Kidney (tissue), 22 donors: ENCODE measurements at places on chromosomes 1 and 21. TPM values are rescaled to one million over a fixed set of nuclear protein-coding genes. Genes with fewer than 3 reads are reported as not detected.

C1orf185 gene
- total RNA-seq: not detected

DNA sequence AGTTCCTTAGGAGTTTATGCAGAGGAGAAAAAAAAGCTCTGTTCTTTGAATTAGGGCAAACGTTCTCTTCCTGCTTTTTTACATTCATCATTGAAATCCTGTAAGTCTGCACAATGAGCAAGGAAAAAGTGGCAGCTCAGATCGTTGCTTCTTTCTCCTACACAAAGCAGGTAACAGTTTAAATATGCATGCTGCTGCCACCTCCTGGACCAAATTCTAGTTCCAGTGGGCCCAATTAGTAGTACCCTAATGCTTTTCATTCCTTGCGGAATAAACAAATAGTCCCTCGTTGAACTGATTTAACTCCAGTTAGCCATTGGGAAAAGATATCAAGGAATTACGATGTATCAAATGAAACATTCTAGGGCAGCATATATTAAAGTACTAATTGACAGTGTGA, 20.1 kb downstream of the YTHDF2 start:
- no peak overlapping the region for H3K27ac ChIP-seq
- H3K27me3 ChIP-seq: no peaks in the 10 kb centered on the region
- peaks cover 5% of the 10 kb centered on the region for H3K36me3 ChIP-seq

SPATA21 gene
- not detected for total RNA-seq

GRCh38 chr1:152969036-152969435, 1.4 kb upstream of the SPRR4 start:
- no peaks in the 10 kb centered on the region for H3K4me1 ChIP-seq
- H3K27ac ChIP-seq: no peak overlapping the region
- no peaks in the 10 kb centered on the region for H3K36me3 ChIP-seq
- no peaks in the 10 kb centered on the region for H3K27me3 ChIP-seq

LIPI gene
- not detected for total RNA-seq

ASCL5 gene
- not detected for total RNA-seq

DNA sequence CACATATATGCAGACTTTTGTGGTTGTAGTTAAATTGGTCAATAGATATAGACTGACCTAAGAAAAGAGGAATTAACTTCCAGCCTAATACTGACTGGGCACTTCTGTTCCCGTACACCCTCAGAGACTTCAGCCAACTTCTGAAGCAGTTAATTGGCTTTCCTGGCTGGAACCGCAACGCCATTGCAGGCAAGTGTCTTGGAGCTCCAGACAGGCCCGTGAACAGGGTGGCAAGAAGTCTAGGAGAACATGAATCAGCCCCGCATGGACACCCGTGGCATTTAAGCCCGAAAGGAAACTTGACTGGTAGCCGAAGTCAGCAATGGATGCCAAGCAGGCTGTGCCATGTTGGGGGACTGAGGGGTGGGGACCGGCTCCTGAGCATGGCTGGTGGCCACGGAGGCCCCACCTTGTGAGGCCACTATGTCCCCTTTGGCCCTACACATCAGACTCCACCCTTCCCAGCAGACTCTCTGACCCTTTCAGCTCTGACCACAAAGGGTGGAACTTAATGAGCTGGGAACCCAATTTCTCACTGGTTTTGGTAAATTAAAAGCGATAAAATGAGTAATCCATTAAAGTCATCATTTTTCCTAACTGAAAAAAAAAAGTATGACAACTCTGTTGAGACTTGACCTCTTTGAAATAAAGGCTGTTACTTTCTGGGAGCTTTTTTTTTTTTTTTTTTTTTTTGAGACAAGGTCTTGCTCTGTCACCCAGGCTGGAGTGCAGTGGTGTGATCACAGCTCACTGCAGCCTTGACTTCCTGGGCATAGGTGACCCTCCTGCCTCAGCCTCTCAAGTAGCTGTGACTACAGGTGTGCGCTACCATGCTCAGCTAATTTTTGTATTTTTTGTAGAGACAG, 54.1 kb downstream of the RUNX1 start:
- no peak overlapping the region for H3K4me3 ChIP-seq
- no peak for DNase-seq
- H3K4me1 ChIP-seq: peaks cover 4% of the 10 kb centered on the region
- no peak overlapping the region for H3K27ac ChIP-seq
- H3K27me3 ChIP-seq: no peaks in the 10 kb centered on the region

TFF3 gene
- 22.4 TPM for total RNA-seq

- no peak overlapping the region for H3K27ac ChIP-seq
- DNase-seq: no peak
- H3K4me1 ChIP-seq: peaks cover 6% of the 10 kb centered on the region
- no peak overlapping the region for H3K4me3 ChIP-seq
- H3K36me3 ChIP-seq: no peaks in the 10 kb centered on the region
Observed at GRCh38 chr1:89130716-89131115, 4.8 kb upstream of the GBP2 start.

DNA sequence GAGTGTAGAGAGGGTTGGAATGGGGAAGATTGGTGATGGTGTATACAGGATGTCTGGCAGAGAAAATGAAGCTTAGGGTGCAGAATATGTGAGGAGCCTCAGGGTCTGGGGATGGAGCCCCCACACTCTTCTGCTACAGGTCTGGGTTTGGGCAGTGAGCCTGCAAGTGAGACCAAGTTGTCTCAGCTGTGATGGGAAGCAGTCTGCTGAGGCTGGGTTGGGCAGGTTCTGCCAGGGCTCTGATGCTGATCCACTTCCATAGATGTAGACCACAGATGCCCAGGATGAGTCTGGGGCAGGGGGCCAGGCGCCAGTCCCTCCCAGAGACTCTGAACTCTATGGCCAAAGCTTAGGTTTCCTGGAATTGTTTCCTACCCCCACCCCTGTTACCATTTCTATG, 516.9 kb downstream of the PTPRU start:
- no peak overlapping the region for H3K4me3 ChIP-seq
- H3K27me3 ChIP-seq: no peaks in the 10 kb centered on the region

DNA sequence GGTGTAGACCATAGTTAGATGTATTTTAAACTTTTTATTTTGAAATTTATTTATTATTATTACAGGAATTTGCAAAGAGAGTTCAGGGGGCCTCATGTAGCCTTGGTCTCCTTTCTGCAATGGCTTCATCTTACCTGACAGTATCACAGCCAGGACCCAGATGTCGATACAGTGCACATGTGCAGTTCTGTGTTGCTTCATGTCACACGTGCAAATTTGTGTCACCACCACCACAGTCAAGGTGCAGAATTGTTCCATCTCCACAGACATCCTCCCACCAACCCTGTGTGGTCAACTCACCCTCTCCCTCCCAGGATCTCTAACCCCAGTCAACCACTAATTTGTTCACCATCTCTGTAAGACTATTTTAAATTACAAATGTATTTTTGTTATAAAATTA, 184.5 kb downstream of the CAMTA1 start:
- H3K4me1 ChIP-seq: no peaks in the 10 kb centered on the region
- no peak overlapping the region for H3K27ac ChIP-seq
- no peaks in the 10 kb centered on the region for H3K36me3 ChIP-seq
- no peak for DNase-seq
- no peak overlapping the region for H3K4me3 ChIP-seq
- no peaks in the 10 kb centered on the region for H3K27me3 ChIP-seq

- no peaks in the 10 kb centered on the region for H3K36me3 ChIP-seq
- no peak overlapping the region for H3K4me3 ChIP-seq
- DNase-seq: no peak
Observed at GRCh38 chr1:245894843-245895242, 612.2 kb downstream of the SMYD3 start.

TSPAN1 gene
- 578 TPM for total RNA-seq

CD5L gene
- total RNA-seq: 0.19 TPM

- H3K4me3 ChIP-seq: no peak overlapping the region
- H3K27ac ChIP-seq: peak overlapping the region; percentile 97
Observed at GRCh38 chr1:156122519-156123355, 8.2 kb downstream of the LMNA start.

GRCh38 chr1:205983925-205984725, 19.1 kb downstream of the RAB7B start:
- no peaks in the 10 kb centered on the region for H3K36me3 ChIP-seq
- DNase-seq: peak; percentile 58

CZIB gene
- total RNA-seq: 54.1 TPM

- peaks cover 3% of the 10 kb centered on the region for H3K4me1 ChIP-seq
- no peaks in the 10 kb centered on the region for H3K27me3 ChIP-seq
- DNase-seq: no peak
- H3K36me3 ChIP-seq: no peaks in the 10 kb centered on the region
- no peak overlapping the region for H3K4me3 ChIP-seq
- H3K27ac ChIP-seq: no peak overlapping the region
Observed at GRCh38 chr1:182702826-182703524, 18.6 kb upstream of the RGS8 start.

RPTN gene
- not detected for total RNA-seq

DNA sequence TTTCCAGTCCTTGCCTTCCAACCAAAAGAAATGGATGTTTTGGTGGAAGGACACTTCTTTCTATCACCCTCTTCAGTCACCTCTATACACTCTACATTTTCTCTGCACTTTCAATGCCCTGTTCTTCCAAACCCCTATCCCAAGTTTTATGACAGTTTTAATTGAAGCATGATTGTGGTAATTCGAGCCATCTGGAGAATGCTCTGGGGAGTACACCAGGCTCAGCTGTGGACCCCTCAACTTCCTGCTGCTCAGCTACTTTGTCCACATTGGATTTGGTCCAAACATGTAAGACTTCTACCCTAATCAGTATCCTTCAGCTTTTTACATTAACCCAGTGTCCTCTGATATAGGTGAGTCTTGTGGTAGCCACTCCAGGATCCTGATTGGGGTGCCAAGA, 129.6 kb downstream of the SYT2 start:
- H3K27ac ChIP-seq: no peak overlapping the region
- no peak for DNase-seq
- peaks cover 2% of the 10 kb centered on the region for H3K4me1 ChIP-seq
- H3K36me3 ChIP-seq: peaks cover 18% of the 10 kb centered on the region
- H3K4me3 ChIP-seq: no peak overlapping the region

COL11A1 gene
- 0.35 TPM for total RNA-seq

DNA sequence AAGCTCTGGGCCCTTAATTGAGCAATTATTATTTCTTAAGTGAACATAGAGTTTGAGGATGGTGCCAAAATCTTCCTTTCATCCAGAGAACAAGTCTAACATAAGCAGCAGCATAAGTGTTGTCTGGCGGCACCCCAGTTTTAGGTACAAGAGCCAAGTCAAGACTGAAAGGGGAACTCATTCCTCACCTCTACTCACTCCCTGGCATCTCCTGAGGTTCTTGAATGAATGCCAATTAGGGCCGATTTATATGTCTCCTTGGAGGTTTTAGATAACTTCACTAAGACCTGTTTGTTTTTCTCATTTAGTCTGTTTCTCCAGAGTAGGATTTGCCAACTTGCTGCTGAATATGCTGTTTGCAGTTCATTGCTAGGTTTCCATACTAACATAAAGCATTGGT, 42.6 kb upstream of the ADGRL2 start:
- no peak overlapping the region for H3K4me3 ChIP-seq
- no peaks in the 10 kb centered on the region for H3K4me1 ChIP-seq
- H3K36me3 ChIP-seq: no peaks in the 10 kb centered on the region
- H3K27me3 ChIP-seq: no peaks in the 10 kb centered on the region

GRCh38 chr1:74504933-74505512, 7.4 kb downstream of the LRRC53 start:
- H3K36me3 ChIP-seq: no peaks in the 10 kb centered on the region
- H3K27me3 ChIP-seq: no peaks in the 10 kb centered on the region
- no peaks in the 10 kb centered on the region for H3K4me1 ChIP-seq
- no peak overlapping the region for H3K27ac ChIP-seq
- no peak overlapping the region for H3K4me3 ChIP-seq

GRCh38 chr1:217004776-217005436, 281.7 kb upstream of the ESRRG start:
- H3K27ac ChIP-seq: no peak overlapping the region
- no peaks in the 10 kb centered on the region for H3K4me1 ChIP-seq
- no peaks in the 10 kb centered on the region for H3K36me3 ChIP-seq
- no peaks in the 10 kb centered on the region for H3K27me3 ChIP-seq

DNA sequence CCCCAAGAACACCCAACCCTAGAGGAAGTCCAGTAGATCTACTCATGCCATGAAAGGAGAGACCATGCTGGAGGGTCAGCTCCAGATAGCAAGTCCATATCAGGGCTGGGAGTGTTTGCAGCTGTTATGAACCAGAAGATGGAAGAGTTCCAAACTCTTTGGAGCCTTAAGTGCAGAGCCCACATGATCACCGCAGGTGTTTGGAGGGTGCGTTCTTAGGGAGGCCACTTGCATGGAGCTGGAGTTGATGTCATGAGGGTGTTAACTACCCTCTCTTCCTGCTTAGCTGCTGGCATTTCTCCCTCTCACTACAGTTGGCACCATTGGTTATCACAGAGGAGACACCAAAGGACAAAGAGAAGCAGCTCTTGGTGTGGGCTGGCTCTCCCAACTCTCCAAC, 616.9 kb downstream of the AJAP1 start:
- H3K27ac ChIP-seq: no peak overlapping the region
- H3K4me1 ChIP-seq: no peaks in the 10 kb centered on the region
- H3K27me3 ChIP-seq: no peaks in the 10 kb centered on the region
- no peak for DNase-seq

GRCh38 chr1:22750685-22751051, 40.0 kb downstream of the EPHB2 start:
- no peak overlapping the region for H3K4me3 ChIP-seq
- no peak overlapping the region for H3K27ac ChIP-seq
- H3K27me3 ChIP-seq: no peaks in the 10 kb centered on the region

DNA sequence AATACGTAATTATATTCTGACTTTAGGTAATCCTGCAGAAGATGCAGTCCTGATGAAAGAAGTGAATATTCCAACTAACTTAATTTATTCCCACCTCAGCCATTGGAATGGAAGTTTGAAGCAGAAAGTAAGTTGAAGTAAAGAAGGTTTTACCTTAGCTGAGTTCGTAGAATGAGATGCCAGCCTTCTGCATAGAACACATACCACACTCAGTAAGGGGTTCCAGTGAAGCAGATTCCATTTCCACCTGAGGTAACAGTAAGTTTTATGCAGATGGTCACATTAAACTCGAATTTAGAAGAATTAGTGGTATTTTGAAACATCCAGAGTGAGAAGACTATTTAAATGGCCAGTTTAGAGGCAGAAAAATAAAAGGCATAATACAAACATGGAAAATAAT, 20.2 kb downstream of the RBM11 start:
- H3K4me1 ChIP-seq: no peaks in the 10 kb centered on the region
- no peak overlapping the region for H3K4me3 ChIP-seq
- H3K36me3 ChIP-seq: no peaks in the 10 kb centered on the region
- no peaks in the 10 kb centered on the region for H3K27me3 ChIP-seq
- DNase-seq: no peak

LRRC71 gene
- 0.50 TPM for total RNA-seq

EXTL1 gene
- total RNA-seq: 0.28 TPM

GRCh38 chr1:40857737-40858136, 4.4 kb downstream of the CITED4 start:
- H3K4me1 ChIP-seq: peaks cover 6% of the 10 kb centered on the region
- H3K27me3 ChIP-seq: no peaks in the 10 kb centered on the region
- H3K36me3 ChIP-seq: no peaks in the 10 kb centered on the region

DNA sequence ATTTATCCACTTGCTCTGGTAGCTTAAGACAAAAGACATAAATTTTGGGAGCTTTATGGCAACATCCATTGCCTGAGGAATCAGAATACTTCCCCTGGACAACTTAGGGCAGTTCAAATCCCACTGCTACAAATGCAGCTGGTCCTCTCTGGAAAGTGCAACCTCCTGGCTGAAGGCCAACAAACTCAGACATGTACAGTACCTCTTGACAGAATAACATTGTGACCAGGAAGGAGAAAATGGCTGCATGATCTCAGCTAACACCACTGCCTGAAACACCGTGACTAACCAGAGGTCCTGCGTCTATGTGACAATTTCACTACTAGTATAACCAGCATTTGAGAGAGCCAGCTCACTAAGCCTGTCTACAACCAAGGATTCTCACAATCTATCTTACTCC, 218.9 kb downstream of the CRB1 start:
- no peaks in the 10 kb centered on the region for H3K27me3 ChIP-seq
- H3K27ac ChIP-seq: no peak overlapping the region
- no peak overlapping the region for H3K4me3 ChIP-seq
- DNase-seq: no peak

PSRC1 gene
- 4.2 TPM for total RNA-seq
